ENCODE measurements at places on chromosomes 6 and 20.

GRCh38 chr6:159427335-159427734 is 258.1 kb downstream of the FNDC1 start:
- DNase-seq, result no peak

DNA sequence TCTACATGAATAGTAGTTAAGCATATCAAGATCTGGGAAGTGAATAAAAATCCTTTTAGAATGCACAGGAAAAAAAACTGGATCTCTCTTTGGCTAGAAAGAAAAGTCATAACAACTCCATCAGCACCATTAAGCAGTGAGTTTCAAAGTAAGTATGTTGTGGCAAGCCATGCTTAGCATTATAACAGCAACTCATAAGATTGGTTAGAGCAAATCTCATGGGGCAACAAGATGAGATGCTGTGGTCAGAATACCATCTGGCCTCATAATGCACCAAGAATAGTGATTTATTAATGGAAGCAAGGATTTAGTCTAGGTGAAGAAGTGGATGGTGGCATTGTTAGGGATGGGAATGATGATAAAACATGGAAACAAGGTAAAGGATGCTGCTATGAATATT is 159.4 kb downstream of the PHF3 start:
- no peak for DNase-seq

DNA sequence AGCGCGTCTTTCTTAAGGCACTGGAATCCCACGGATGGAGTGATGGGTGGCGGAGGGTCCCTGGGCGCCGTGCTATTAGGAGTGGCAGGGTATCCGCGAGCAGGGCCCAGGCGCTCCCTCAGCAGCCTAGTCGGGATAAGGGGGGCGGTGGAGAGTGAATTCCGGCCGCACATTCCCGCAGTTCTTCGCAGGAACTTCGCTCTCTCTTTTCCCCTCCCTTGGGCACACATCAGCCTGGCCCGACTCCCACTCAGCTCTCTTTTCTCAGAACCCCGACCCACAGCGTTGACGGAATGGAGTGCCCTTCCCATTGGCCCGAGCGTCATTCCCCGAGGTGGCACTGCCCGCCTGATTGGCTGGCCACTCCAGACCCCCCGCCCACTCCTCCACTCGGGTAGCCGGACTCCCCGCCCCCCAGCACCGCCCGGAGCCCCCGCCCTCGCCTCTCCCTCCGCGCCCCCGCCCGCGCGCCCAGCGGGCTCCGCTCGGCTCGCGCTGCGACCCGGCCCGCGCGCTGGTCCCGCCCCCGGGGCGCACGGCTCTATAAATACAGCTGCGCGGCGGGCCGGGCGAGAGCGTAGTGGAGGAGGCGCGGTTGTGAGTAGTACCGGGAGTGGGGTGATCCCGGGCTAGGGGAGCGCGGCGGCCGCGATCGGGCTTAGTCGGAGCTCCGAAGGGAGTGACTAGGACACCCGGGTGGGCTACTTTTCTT is at the start of gene ID4:
TSS of gene ID4 (plus strand) at position 572 of the 712 bp plus-strand sequence. CDS start 385 bp downstream, outside the sequence.
- DNase-seq, result no peak

DNA sequence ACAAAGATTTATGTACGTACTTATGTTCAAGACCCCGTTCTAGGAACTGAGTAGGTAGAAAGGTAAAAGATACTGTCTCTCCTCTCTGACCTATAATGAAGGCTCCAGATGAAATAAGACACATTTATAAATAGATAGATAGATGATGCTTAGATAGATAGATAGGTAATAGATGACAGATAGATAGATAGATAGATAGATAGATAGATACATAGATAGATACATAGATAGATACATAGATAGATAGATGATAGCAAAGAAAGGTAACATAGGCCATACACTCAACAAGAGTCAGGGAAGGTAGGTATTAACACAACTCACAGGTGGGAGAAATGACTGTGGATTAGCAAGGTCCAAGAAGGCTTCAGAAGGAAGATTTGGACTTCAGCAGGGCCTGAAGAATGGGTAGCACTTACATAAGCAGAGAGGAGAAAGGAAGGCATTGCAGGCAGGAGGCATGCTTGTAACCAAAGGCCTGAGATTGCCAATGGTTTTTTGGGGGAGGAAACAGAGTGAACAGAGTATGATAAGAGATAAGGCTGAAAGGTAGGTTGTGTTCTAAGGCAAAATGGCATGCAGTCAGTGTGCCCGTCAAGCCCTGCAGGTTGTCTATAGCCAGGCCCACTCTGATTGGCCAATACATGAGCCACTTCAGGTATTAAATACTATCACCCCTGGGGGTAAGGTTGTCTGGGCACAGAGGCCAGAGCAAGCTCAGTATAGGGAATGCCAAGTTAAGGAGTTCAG is 7.7 kb upstream of the MYB start:
- DNase-seq, result no peak

All from KG1 (cell line).